ENCODE measurements at places on chromosomes 1 and 21.

DNA sequence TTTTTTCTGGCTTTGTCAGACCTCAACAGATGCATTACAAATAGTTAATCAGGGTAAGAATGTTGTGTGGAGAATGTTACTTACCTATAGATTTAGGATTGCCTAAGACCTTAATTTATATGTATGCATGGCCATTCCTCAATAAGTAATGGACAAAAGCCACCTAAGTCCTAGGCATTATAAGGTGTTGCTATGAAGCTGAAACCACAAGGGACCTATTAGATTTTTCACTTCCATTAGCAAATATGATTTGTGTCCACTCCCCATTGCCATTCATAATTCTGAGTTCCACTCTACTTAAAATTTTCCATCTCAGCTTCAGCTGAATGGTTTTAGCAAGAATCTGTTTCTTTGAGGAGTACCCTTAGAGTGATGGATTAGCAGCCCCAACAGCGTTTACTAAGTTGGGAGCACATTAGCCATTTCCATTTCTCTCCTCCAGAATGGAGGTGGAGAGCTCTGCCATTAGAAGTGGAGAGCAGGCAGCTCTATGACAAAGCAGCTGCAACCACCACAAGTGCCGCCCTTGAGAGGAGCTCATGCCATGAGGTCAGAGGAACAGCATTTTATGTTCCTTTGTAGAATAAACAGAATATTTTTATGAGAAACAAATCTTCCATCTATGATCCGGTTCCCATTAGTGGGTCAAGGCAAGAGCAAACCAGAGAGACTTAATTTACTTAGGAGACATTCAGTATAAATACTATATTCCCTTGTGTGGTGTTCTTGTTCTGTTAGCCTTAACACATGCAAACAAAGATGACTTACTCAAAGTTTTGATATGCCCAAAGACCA is 28.9 kb upstream of the C1orf87 start:
- DNase-seq: no peak

DNA sequence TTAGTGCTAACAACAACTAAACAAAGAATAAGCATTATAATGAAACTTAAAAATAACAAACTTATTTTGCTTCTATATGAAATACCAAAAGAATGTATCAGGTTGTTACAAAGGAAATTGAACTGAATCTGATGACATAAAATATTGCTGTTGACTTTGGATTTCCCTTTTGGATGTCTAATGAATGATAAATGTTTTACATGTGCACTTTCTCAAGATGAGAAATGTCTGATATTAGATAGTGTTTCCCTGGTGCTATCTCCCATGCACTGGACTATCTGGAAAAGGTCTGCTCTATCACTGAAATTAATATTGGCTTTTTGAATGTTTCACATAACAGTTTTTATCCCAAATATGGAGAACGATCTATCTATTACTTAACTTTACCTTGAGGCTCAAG is 179.9 kb downstream of the HMCN1 start:
- no peak for DNase-seq

GRCh38 chr1:48887796-48888195 is 111.1 kb upstream of the BEND5 start:
- no peak for DNase-seq

- no peak for DNase-seq
Measured at GRCh38 chr21:45539046-45539795, 3.0 kb downstream of the SLC19A1 start.

- no peak for DNase-seq
Measured at GRCh38 chr21:46226146-46226545, 2.4 kb downstream of the LSS start.

- no peak for DNase-seq
Measured at GRCh38 chr1:203638950-203639349, 12.3 kb downstream of the ATP2B4 start.

DNA sequence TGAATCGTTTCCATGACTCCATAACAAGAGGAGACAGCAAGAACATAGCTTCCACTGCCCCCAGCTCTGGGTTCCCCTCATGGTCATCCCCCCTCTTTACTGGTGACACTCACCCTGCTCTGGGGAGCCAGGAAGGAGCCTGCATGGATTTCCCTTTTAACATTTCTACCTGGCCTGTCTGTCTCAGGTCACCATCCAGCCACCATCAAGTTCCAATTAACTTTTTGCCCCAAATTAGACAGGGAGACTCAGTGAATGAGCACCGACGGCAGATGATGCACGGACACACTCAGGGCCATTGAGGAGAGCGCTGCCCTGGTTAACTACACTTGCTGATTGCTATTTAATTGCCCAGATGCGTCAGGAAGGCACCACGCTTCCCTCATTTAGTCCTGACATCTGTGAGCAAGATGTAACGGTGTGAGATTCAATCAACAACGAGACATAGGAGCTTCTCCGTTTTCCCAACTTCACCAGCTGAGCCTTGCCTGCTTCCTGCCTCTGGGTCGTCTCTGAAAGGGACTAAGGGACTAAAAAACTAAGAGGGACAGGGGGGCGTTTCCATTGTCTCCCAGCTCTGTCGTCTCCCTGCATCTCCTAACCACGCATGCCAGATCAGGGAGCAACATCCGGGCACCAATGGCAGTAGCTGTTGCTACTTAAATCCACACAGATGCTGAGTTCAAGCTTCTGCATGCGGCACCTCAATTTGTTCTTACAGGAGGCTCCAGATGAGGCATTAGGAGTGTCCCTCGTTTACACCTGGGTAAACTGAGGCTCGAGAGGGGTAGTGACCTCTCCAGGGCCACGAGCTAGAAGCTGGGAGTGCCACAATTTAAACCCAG is 426.7 kb downstream of the NPHP4 start:
- DNase-seq: no peak

GRCh38 chr1:17711941-17712340 is 43.2 kb upstream of the ACTL8 start:
- DNase-seq: no peak

DNA sequence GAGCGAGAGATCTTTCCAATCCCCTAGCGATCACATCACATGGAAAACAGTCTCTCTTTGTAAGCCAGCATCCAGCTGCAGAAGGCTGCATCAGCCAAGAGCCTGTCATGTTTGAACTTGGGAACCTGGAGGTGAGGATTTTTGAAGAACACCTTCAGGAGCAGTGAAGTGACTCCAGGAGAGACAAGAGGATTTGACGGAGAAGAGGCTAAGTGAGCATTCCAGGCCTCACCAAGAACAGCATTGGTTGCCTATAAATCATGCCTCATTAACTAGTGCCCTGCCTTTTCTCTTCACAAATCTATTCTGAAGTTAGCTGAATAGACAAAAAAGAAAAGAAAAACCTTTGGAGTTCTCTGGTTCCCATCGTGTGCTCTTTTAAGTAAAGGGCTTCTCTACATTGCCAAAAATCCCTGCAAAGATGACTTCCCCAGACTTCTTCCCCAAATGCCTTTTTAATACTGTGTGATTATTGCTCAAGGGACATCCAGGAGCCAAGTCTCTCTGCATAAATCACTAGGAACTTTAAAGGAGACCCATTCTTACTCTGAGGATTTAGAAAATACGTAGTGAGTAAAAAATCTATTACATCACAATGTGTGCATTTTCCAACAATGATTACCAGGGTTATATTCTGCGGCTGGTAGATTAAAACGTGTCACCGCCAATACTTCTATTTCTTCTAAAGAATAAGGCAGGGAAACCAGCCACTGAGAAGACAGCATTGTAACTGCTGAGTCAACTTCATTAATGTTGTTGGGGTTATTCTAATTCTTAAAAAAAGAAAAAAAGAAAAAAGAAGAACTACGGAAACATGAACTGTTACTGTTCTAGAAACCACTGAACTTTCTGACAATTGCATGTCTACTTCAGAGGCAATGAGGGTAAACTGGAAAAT is 95.2 kb downstream of the KIF14 start:
- DNase-seq: no peak

- no peak for DNase-seq
Measured at GRCh38 chr1:37776946-37777516, 12.1 kb upstream of the EPHA10 start.

DNA sequence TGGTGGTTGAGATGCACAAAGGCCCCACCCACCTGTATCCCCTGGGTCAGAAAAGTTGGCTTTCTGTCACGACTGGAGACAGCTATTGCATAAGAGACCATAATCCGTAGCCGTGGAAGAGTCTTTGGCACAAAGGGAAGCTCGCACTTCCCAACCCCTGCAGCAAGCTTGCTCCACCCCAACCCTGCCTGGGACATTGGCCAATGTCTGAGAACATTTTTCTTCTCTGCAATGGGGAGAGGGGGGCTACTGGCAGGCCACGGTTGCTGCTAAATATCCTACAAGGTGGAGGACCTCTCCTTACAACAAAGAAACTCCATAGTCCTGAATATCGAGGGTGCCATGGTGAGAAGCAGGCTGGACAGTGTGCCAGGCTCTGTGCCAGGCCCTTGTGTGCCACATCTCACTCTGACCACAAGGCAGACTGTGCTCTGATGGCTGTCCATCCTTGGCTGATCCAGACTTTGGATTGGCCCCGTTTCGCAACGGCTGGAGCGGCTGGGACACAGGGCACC is 104.1 kb downstream of the CSMD2 start:
- no peak for DNase-seq

GRCh38 chr1:47838562-47839432 is 158.4 kb downstream of the TRABD2B start:
- DNase-seq: no peak

- no peak for DNase-seq
Measured at GRCh38 chr1:7497107-7497637, 273.9 kb upstream of the VAMP3 start.

- DNase-seq: no peak
Measured at GRCh38 chr1:3208819-3209200, 139.8 kb downstream of the PRDM16 start.

DNA sequence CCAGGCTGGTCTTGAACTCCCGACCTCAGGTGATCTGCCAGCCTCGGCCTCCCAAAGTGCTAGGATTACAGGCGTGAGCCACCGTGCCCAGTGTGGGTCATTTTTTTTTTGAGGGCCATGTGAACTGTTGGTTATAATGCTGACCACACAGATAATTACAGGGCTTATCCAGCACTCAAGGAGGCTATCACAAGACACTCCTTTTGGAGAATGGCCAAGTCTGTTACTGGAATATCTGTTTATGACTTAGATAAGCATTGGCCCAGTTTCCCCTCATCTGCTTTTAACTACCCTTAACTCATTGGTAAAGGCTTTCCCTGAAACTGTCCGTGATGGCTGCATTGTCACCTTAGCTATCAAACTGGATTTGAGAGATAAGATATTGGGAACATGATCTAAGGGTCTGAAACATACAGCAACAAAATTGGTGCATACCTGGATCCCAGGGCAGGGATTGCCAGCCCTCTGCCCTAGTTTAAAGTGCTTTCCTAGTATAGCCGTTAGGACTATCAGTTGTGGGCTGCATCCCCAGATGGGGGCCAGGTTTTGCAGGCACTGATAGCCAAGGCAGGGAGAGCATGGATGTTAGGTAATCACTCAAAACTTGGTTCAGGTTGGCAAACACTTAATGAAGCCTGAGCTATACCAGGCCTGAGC is 15.6 kb downstream of the SZT2 start:
- DNase-seq: no peak

GRCh38 chr1:206606867-206607266 is 5.4 kb downstream of the EIF2D start:
- DNase-seq: no peak

GRCh38 chr1:184620469-184620868 is 134.2 kb downstream of the EDEM3 start:
- DNase-seq: no peak

DNA sequence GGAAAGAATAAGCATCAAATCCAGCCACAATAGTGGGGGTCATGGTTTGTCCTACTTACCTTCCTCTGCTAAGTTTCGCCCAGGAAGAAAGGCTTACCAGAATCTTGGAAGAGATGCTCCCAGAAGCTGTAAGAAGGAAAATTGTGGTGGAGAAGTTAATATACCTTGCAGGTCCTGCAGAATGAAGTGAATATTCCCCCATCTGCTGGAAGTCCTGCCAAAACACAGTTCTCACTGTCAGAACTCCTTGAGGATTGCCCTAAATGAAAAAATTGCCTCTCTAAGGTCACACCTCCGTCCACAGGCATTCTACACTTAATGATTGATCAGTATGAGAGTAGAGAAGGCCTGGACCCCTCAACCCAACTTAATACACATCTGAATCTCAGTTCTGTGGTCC is 78.4 kb upstream of the RGS21 start:
- no peak for DNase-seq

DNA sequence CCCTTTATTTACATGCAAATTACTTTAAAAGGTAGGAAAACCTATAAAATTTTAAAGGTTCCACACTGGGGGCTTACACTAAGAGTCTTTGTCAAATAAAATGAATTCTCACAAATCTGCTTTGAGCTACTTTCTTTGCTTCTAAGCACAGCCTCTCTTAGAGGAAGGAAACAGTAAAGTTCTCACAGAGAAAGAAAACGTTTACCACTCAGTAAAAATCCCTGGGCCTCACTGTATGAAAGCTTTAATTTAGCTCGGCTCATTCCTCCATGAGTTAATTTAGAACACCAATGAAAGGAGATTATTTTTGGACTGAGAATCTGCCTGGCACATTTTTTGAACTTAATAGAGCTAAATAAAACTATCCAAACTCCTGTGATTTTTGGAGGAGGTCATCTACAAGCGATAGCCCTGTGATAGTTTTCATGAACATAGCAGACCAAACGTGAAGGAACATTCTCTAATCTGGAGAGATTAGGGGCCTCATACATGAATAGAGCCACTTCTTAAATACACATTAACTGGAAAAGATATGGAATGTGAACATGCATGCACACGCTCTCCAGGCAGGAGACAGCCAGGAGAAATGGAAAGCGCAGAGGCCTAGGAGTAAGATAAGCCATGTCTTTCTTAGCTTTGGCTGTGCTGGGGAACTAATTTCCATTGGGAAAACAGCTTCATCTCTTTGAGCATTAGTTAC is 32.8 kb downstream of the PRRX1 start:
- DNase-seq: no peak

DNA sequence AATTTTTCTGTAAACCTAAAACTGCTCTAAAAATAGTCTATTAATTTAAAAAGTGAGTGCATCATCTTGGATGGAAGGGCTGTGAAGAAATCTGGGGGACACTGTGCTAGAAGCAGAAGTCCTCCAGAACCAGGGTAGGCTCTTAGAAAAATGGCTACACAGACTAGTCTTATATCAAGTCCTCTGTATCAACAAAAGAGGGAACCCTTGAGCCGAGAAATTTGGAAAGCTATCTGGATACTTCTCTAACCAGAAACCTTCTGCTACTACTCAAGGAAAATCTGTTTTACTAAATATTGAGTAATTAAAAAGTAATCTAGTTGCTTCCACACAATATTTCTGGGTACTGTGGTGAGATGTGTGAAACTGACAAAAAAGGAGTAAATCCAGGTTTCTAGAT is 92.1 kb downstream of the WDR3 start:
- DNase-seq: no peak

GRCh38 chr21:40902299-40902698 is 55.3 kb upstream of the DSCAM start:
- peak; percentile 69 for DNase-seq

GRCh38 chr1:41541592-41541952 is 57.1 kb upstream of the EDN2 start:
- DNase-seq: no peak

DNA sequence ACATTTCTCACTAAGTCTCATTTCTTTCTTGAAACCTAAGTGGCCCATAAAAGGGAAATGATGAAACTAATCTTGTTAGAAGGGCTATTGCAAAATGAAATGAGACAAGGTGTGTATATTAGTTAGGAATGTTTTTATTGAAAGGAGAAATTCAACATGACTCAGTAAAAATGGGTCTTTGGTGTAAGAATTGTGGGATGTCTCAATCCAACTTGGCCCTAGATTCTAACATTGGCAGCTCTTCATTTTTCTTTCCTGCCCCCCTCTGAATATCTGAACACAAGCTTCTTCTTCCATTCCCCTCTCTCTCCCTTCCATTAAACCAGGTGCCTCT is 26.8 kb upstream of the TARBP1 start:
- no peak for DNase-seq

- DNase-seq: no peak
Measured at GRCh38 chr1:37722181-37723071, 30.1 kb downstream of the CDCA8 start.
